Esophagus (tissue), 2 donors: ENCODE measurements at places on chromosomes 4 and X. TPM values are rescaled to one million over a fixed set of nuclear protein-coding genes. Genes with fewer than 3 reads are reported as not detected.

CLTRN gene
- polyA plus RNA-seq = 0.49 TPM

ZCCHC18 gene
- polyA plus RNA-seq = 0.51 TPM

TMEM154 gene
- 24.2 TPM for polyA plus RNA-seq

CXCL1 gene
- 4.7 TPM for polyA plus RNA-seq

FOXP3 gene
- 0.65 TPM for polyA plus RNA-seq
